Motor neuron (in vitro differentiated cells): ENCODE measurements at places on chromosomes 7 and 10.

DNA sequence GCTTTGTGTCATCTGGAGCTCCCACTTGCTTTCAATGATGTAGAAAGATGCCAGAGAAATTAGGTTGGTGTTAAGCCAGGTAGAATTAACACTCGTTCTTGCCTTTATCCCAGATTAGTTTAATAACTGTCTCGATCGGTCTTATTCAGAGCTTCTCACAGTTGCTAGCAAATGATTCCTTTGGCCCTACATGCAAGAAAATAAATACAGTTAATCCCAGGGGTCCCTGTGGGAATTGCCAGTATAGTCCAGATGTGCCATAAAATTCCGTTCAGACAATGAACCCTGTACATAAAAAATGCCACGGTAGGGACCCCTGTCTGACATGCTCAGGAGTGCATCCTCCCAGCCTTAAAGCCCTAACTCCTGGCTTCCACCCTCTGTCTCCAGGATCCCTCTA lies 207.5 kb downstream of the ARHGAP12 start:
- ATAC-seq: no peak

DNA sequence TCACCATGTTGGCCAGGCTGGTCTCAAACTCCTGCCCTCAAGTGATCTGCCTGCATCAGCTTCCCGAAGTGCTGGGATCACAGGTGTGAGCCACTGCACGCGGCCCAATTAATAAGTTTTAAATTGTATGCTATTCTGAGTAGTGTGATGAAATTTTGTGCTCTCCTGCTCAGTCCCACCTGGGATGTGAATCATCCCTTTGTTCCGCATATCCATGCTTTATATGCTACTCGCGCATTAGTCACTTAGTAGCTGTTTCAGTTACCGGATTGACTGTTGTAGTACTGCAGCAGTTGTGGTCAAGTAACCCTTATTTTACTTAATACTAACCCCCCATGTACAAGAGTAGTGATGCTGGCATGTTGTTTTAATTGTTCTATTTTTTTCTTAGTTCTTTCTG lies 47.3 kb upstream of the OIT3 start:
- ATAC-seq: no peak

- ATAC-seq: no peak
Measured at GRCh38 chr10:29790207-29790606, 155.4 kb upstream of the SVIL start.

- no peak for ATAC-seq
Measured at GRCh38 chr7:17530741-17531421, 232.4 kb downstream of the AHR start.
